Activated gamma-delta T cell (primary cell): ENCODE measurements at places on chromosomes 5 and 9.

GRCh38 chr9:75588808-75589207 is 301.7 kb upstream of the PCSK5 start:
- no peak for DNase-seq

DNA sequence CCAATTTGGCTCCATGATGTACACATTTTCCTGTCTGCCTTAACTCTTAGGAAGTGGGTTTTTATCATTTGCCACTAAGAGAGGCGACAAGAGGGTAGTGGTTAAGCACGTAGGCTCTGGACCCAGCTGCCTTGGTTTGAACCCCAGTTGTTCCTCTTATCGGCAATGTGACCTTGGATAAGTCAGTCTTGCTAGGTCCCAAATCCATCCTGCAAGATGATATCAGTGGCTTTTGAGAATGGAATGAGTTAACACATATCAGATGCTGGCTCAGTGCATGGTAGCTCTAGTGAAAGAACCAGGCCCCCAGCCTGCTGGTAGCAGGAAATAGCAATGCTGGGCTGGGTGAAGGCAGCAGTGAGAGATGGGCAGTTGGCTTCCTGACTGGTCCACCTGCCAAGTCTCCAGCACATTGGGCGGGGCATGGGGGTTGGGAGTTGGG is 72.5 kb downstream of the STK10 start:
- no peak for DNase-seq

- no peak for DNase-seq
Measured at GRCh38 chr9:35051069-35051967, 21.1 kb downstream of the VCP start.

- no peak for DNase-seq
Measured at GRCh38 chr9:129624947-129625346, 1.0 kb upstream of the NTMT1 start.

- DNase-seq, result no peak
Measured at GRCh38 chr9:93459432-93459847, 6.1 kb upstream of the FAM120AOS start.

DNA sequence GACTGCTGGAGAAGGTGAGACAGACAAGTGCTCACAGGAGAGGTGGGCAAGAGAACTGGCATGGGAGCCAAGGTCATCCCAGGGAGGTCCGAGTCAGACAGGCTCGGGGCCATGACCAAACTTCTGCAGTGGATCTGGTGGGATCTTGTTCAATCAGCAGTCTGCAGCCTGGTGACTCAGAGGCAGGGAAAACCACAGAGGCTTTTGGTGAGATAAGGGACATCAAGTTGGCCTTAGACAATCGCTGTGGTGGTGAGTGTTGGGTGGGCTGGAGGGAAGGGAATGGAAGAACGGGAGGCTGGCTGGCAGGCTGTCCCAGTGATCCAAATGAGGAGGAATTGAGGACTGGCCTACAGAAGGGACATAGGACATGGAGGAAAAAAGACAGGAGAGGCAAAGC is 123.8 kb downstream of the TMEM174 start:
- DNase-seq, result no peak

- DNase-seq, result no peak
Measured at GRCh38 chr9:89078860-89079259, 87.6 kb downstream of the S1PR3 start.

DNA sequence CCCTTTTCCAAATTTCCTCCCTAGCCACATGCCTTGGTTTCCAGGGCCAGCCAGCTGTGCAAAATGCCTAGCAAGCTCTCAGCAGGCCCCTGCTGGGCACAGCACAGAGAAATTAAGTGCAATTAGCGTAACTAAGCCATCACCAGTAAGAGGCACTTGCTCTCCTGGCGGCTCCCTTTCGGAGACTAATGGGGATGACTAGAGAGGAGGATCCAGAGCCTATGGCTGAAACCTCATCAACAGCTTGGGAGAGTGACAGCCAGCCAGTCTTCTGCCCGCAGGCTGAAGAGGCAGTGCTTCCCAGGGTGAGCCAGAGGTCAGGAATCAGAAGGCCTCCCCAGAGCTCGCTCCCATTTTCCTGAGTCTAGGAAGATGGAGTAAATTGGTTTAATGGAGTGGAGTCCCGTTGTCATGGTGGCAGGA is 108.4 kb downstream of the KCNIP1 start:
- no peak for DNase-seq

DNA sequence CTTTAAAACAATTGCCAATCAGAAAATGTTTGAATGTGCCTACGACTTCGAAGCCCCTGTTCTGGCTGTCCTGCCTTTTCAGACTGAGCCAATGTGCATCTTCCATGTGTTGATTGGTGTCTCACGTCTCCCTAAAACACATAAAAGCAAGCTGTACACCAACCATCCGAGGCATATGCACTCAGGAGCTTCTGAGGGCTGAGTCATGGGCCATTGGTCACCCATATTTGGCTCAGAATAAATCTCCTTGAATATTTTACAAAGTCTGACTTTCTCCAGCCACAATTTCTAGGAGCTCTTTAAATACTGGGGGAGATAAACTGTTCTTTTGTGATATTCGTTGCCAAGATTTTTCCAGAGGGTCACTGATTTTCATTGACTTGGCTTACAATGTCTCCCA is 53.9 kb downstream of the C9orf57 start:
- no peak for DNase-seq

- no peak for DNase-seq
Measured at GRCh38 chr9:35712762-35713400, 19.1 kb downstream of the TLN1 start.

DNA sequence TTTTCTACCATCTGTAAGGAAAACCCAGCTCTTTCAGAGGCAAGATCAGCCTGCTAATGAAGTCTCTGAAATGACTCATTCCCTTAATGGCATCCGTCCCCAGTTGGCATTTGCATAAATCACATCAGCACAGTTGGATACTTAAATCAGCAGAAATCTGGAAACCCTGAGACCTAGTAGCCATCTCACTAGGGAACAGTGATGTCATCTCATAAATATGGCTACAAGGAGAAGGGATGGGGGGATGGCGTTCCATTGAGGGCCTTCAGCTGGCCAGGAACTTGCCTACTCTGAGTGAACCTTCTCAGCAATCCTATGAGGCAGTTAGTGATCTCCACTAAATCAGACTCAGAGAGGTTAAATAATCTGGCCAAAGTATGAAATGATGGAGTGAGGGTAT is 81.8 kb downstream of the CMYA5 start:
- no peak for DNase-seq

- no peak for DNase-seq
Measured at GRCh38 chr5:112419164-112419985, at the start of gene EPB41L4A. Gene EPB41L4A (minus strand): TSS chr5:112419277. CDS start chr5:112419039, 238 bp downstream.

DNA sequence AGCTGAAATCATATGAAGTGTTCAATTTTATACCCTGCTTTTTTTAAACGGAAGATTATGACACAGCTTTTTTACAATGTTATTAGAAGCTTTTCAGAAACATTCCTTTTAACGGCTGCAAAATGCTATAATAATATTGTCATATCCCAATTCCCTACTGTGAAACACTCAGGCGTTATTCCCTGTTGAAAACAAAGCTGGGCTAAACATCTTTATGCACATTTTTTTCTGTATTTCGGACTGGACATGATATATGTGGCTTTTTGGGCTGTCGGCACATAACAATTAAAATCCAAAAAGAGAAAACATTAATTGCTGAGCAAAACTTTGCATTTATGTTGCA is 12.0 kb upstream of the CTSL start:
- no peak for DNase-seq

- DNase-seq, result no peak
Measured at GRCh38 chr5:83856881-83857280, 136.2 kb upstream of the HAPLN1 start.

DNA sequence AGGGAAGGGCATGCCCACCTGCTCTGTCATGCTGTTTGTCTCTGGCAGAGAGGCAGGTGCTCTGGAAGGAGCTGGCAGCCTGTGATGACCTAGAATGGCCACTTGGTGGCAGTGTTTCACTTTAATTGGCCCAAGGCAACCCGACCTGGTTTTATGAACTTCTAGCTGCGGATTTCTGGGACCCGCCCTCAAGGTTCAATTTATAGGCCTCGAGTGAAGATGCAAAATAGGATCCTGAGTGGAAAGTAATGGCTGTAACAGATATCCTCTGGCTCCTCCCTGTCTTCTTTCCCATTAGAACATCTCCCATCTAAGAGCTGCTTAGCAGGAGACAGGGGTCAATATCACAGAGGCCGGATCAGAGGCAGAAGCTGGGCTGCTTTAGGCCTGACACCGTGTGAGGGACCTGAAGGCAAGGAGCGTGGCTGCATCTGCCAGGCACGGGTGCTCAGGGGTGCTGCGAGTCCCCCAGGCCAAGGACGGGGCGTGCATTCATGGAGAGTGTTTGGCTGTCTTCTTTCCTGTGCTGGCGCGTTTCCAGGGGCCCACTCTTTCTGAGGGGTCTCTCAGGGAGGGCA is 56.7 kb upstream of the SLC28A3 start:
- no peak for DNase-seq

DNA sequence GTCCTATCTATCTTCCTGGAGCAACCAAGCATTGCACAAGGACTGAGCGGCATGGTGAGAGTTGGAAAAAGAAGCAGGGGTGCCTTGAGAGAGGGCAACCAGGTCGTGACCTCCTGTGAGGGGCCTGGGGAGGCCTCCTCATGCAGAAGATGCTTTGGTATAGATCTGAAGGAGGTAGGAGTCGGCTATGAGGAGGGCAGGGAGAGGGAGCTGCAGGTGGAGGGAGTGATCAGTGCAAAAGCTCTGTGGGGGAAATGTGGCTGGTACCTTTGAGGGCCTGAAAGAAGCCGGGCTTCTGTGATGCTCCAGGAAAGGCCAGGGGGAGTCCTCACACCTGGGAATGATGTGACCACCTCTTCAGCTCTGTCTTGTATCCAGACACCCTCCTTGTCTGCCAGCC is 3.6 kb upstream of the SLC25A48 start:
- no peak for DNase-seq

DNA sequence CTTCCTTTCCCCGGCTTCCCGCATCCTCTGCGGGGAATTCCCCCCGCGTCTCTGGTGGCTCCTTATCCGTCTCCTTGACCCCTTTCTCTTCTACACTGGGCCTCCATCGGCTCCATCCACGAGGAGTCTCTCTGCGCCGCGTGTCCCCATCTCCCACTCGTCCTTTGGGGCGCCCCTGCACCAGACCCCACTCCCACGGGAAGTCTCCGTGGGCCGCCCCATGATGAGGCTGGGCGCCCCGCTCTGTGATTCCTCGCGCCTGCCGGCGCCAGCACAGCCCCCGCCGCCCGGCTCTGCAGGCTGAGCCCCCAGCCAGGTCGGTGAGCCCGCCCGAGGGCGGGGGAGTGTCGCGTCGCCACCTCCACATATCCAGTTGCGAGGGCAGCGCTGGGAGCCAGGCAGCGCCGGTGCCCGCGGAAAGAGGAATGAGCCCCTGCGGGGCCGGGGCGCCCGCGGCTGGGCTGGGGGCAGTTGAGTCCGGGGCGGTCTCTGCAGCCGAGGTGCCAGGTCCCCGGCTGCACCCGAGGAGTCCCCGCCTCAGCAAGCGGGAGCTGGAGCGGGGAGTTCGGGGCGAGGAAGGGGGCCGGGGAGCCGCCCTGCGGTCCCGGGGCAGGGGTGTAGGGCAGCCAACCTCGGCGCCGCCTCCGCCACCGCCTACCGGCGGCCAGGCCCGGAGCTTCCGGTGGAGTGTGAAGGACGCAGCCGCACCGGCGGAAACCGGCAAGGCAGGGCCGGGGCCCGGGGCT is 2.1 kb upstream of the TRAF1 start:
- peak; percentile 72 for DNase-seq

GRCh38 chr9:133781828-133782135 is 43.6 kb upstream of the SARDH start:
- DNase-seq, result no peak
